Aorta (tissue), 5 donors: ENCODE measurements at places on chromosomes 12 and 14.

- DNase-seq, result no peak
These were observed 187.3 kb downstream of the IPO8 start for GRCh38 chr12:30508205-30508967.

DNA sequence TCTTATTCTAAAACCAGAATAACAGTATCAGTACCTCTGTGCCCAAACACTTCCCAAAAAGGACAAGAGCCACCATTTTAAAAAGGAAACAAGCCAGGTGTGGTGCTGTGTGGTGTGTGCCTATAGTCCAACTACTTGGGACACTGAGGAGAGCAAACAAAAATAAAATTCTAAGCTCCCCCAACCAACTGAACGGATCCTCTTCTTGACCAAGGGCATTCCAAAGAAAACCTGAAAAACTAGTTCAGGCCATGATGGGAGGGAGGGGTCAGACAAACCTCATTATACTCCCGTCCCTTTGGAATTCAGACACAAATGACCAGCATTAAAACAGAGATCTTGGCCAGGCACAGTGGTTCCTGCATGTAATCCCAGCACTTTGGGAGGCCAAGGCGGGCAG is 20.5 kb downstream of the SLC11A2 start:
- no peak for DNase-seq

- no peak for DNase-seq
These were observed 55.3 kb downstream of the ELK3 start for GRCh38 chr12:96249196-96250118.

- DNase-seq, result peak; percentile 10
These were observed 89.2 kb downstream of the PRMT8 start for GRCh38 chr12:3580094-3580749.

GRCh38 chr12:104499668-104500332 is 43.1 kb downstream of the CHST11 start:
- DNase-seq, result no peak

- DNase-seq, result no peak
These were observed 189.1 kb downstream of the BMP4 start for GRCh38 chr14:53767566-53767965.

- DNase-seq, result no peak
These were observed 204.9 kb downstream of the KIF26A start for GRCh38 chr14:104343294-104343625.

- DNase-seq, result no peak
These were observed 448.3 kb downstream of the PCNX1 start for GRCh38 chr14:71355324-71356201.

DNA sequence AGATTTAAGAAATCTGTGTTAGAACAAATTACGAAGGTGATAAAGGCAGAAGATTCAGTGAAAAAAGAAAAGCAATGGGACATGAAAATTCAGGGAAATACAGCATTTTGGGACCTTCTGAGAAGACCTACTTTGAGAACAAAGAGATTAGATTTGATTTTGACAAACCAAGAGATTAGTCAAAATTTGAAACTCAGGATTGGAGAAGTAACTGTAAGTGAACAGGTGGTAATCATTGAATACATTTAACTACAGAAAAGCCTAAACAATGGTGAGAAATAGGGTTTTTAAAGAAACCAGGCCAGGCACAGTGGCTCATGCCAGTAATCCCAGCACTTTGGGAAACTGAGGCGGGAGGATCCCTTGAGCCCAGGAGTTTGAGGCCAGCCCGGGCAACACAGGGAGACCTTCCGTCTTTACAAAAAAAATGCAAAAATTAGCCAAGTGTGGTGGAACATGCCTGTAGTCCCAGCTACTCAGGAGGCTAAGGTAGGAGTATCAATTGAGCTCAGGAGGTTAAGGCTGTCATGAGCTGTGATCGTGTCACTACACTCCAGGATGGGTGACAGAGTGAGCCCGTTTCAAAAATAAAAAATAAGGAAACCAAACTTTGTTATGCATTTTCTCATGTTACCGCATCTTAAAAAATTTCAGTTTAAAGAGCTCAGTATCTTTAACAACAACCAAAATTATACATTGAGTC is 8.9 kb upstream of the SAV1 start:
- no peak for DNase-seq

- DNase-seq, result no peak
These were observed 8.2 kb downstream of the SINHCAF start for GRCh38 chr12:31317471-31318395.

GRCh38 chr14:81400852-81401251 is 728 bp upstream of the STON2 start:
- DNase-seq, result peak; percentile 81

DNA sequence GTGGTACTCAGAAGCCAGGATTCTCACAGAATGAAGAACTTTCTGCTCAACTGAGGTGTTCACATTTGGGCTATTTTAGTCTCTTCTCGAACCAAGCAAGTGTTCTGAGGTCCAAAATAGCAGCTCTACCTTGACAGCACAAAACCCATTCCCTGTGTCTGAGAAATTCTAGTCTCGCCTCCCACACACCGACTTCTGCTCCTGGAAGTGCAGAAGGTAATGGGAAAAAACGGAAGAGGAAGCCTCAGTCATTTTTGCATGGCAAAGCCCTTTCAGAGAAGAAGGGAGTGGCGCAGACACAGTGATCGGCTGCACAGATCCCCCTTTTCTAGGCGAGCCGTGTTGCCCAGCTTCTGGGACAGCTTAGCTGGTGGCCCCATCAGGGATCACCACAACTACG is 31.2 kb upstream of the VPS33A start:
- DNase-seq, result no peak

- DNase-seq, result no peak
These were observed 1.0 kb upstream of the RIC8B start for GRCh38 chr12:106773286-106774004.

DNA sequence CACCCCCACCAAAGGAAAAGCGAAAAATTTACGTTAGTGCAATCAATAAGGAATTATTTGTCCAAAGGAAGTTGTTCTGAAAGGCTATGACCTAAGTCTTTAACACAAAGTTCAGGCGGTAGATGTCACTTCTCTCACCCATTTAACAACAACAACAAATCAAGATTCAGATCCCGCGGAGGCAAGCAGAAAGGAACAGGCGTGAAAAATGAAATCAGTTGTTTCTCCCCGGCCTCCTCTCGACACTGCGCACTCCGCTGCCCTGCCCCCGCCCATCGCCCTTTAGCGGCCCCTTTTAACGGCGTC is 1.4 kb downstream of the DENND5B start:
- no peak for DNase-seq

- no peak for DNase-seq
These were observed 74.8 kb downstream of the FLRT2 start for GRCh38 chr14:85604714-85605113.

GRCh38 chr14:72818998-72819397 is 74.9 kb downstream of the DPF3 start:
- DNase-seq, result no peak

DNA sequence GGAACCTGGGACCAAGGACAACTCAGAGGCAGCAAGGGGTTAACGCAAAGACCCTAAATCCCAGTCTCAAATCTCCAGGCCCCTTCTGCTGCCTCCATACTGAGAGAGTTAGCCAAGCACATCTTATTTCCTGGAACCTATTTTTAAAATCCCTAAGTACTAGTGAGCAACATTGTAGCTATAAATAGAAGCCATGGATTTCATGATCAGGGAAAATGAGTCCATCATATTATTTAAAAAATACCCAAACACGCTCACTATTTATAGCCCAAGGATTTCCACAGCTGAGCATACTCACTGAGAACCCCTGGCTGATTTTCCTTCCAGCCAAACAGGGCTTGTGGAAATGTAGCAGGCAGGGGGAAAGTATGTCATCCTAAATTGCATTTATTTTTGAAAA is 19.4 kb upstream of the TUNAR start:
- no peak for DNase-seq

GRCh38 chr14:100747021-100747586 is 20.4 kb downstream of the DLK1 start:
- DNase-seq, result peak; percentile 41

- DNase-seq, result no peak
These were observed 6.3 kb downstream of the LRRC74A start for GRCh38 chr14:76832503-76832988.

GRCh38 chr12:114399664-114400211 is 6.2 kb downstream of the TBX5 start:
- no peak for DNase-seq

- no peak for DNase-seq
These were observed 82.7 kb upstream of the RPL10L start for GRCh38 chr14:46734286-46734685.

- DNase-seq, result no peak
These were observed 13.9 kb upstream of the VRK1 start for GRCh38 chr14:96783043-96783914.

- no peak for DNase-seq
These were observed 8.3 kb downstream of the FZD10 start for GRCh38 chr12:130170611-130171010.

- no peak for DNase-seq
These were observed 46.9 kb upstream of the IGF1 start for GRCh38 chr12:102527171-102527720.

DNA sequence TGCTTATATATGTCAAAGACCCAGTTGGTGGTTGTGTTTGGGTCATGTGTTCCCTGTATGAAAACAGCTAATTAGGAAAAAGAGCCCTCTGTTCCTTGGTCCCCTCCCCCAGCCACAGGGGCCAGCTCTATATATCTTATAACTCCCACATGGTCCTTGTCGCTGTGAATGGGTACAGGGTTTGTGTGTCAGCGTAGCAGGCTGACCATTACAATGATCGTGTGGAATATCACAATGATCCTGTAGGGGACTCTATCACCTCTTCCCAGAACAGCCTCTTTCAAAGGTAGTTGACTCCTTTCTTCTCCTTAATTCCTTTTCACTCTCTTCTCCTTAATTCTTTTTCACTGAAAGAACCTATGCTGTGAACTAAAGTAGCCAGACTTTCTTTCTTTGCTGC is 51.6 kb upstream of the RIC8B start:
- no peak for DNase-seq

- DNase-seq, result no peak
These were observed 145.9 kb downstream of the SOX5 start for GRCh38 chr12:23803540-23803939.
